Suprapubic skin (tissue), 4 donors: ENCODE measurements at places on chromosomes 7 and 10. TPM values are rescaled to one million over a fixed set of nuclear protein-coding genes. Genes with fewer than 3 reads are reported as not detected.
A peak's percentile ranks its signal among the peaks of the same experiment; 100 is the strongest.

- H3K4me1 ChIP-seq = peaks cover 14% of the 10 kb centered on the region
- no peak overlapping the region for H3K27ac ChIP-seq
- no peak overlapping the region for H3K4me3 ChIP-seq
- H3K36me3 ChIP-seq = no peaks in the 10 kb centered on the region
- peaks cover 6% of the 10 kb centered on the region for H3K27me3 ChIP-seq
These were observed 7.9 kb downstream of the CPED1 start for GRCh38 chr7:120996333-120996987.

Gene TSPAN13
- total RNA-seq = 6.9 TPM

- H3K27me3 ChIP-seq = no peaks in the 10 kb centered on the region
- H3K36me3 ChIP-seq = no peaks in the 10 kb centered on the region
- no peak for DNase-seq
- H3K4me1 ChIP-seq = no peaks in the 10 kb centered on the region
- no peak overlapping the region for H3K27ac ChIP-seq
These were observed 193.8 kb downstream of the LRRTM3 start for GRCh38 chr10:67119651-67120050.

Gene CH25H
- total RNA-seq = 0.89 TPM

Gene PLXNA4
- 5.4 TPM for total RNA-seq

DNA sequence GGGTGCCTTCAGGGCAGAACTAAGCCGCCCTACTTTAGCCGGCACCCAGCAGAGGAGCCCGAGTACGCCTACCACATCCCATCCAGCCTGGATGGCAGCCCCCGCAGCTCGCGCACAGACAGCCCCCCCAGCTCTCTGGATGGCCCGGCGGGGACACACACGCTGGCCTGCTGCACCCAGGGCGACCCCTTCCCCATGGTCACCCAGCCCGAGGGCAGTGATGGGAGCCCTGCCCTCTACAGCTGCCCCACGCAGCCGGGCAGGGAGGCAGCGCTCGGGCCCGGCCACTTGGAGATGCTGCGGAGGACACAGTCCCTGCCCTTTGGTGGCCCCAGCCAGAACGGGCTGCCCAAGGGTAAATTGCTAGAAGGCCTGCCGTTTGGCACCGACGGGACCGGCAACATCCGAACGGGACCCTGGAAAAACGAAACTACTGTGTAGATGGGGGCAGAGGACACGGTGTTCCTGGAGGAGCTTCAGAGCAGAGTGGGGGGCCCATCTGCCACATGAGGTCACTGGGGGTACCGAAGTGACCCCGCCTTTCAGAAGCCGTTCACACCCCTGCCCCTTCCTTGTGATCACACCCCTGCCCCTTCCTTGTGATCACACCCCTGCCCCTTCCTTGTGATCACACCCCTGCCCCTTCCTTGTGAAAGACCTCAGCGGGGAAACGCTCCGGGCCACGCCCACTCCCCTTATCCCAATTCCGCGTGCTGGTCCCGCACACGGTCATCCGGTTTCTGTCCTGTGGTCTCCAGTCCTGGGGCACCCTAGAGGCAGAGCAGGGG, 30.8 kb upstream of the KNDC1 start:
- no peaks in the 10 kb centered on the region for H3K36me3 ChIP-seq
- no peaks in the 10 kb centered on the region for H3K4me1 ChIP-seq
- H3K4me3 ChIP-seq = no peak overlapping the region
- peaks cover 33% of the 10 kb centered on the region for H3K27me3 ChIP-seq
- DNase-seq = no peak

Gene TMEM213
- 11.4 TPM for total RNA-seq

DNA sequence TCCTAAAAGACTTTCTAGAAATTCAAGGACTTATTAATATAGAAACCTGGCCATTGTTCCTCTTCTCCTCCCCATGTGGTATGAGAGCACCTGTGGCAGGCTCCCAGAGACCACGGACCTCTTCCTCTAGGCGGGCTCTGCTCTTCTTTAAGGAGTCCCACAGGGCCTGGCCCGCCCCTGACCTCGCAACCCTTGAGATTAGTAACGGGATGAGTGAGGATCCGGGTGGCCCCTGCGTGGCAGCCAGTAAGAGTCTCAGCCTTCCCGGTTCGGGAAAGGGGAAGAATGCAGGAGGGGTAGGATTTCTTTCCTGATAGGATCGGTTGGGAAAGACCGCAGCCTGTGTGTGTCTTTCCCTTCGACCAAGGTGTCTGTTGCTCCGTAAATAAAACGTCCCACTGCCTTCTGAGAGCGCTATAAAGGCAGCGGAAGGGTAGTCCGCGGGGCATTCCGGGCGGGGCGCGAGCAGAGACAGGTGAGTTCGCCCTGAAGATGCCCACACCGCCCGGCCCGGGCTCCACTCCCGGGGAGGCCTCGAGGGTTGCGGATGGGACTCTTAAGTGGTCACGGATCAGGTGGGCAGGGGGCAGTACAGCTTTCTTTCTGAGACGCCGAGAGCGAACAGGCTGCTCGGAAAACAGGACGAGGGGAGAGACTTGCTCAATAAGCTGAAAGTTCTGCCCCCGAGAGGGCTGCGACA, at the start of gene SLC26A4:
SLC26A4 (plus strand) TSS at position 448 of the 700 bp plus-strand sequence. CDS start 814 bp downstream, outside the sequence.
- no peak within 1 kb of the TSS for H3K27ac ChIP-seq
- peaks cover 51% of the 10 kb centered on the region for H3K27me3 ChIP-seq
- no peaks in the 10 kb centered on the region for H3K36me3 ChIP-seq

Gene PON1
- total RNA-seq = 0.30 TPM

Gene MPP7
- 47.3 TPM for total RNA-seq

- H3K27me3 ChIP-seq = no peaks in the 10 kb centered on the region
- no peaks in the 10 kb centered on the region for H3K36me3 ChIP-seq
- H3K4me3 ChIP-seq = no peak overlapping the region
- peaks cover 13% of the 10 kb centered on the region for H3K4me1 ChIP-seq
- no peak overlapping the region for H3K27ac ChIP-seq
These were observed 3.6 kb downstream of the LRRC17 start for GRCh38 chr7:102916426-102916825.

GRCh38 chr10:24448351-24448999, 239.5 kb downstream of the KIAA1217 start:
- H3K4me1 ChIP-seq = peaks cover 27% of the 10 kb centered on the region
- H3K4me3 ChIP-seq = no peak overlapping the region
- no peaks in the 10 kb centered on the region for H3K36me3 ChIP-seq
- peak overlapping the region; percentile 62 for H3K27ac ChIP-seq
- no peak for DNase-seq

Gene AOC1
- 1.9 TPM for total RNA-seq

- peak; percentile 18 for DNase-seq
- no peak overlapping the region for H3K4me3 ChIP-seq
- no peaks in the 10 kb centered on the region for H3K4me1 ChIP-seq
- H3K27ac ChIP-seq = peak overlapping the region; percentile 28
These were observed 21.5 kb upstream of the TMEM213 start for GRCh38 chr7:138776166-138776833.

GRCh38 chr7:79471283-79471682, 17.8 kb upstream of the MAGI2 start:
- H3K4me1 ChIP-seq = no peaks in the 10 kb centered on the region
- no peaks in the 10 kb centered on the region for H3K36me3 ChIP-seq
- H3K4me3 ChIP-seq = no peak overlapping the region
- no peaks in the 10 kb centered on the region for H3K27me3 ChIP-seq
- no peak for DNase-seq

GRCh38 chr10:22610610-22611009, 103.8 kb downstream of the PIP4K2A start:
- H3K4me1 ChIP-seq = peaks cover 9% of the 10 kb centered on the region
- H3K27ac ChIP-seq = no peak overlapping the region
- H3K27me3 ChIP-seq = no peaks in the 10 kb centered on the region
- no peak overlapping the region for H3K4me3 ChIP-seq
- H3K36me3 ChIP-seq = peaks cover 4% of the 10 kb centered on the region

GRCh38 chr7:1670894-1671593, 967 bp downstream of the ELFN1 start:
- no peak overlapping the region for H3K27ac ChIP-seq
- DNase-seq = peak; percentile 56
- H3K27me3 ChIP-seq = peaks cover 100% of the 10 kb centered on the region
- peak overlapping the region; percentile 54 for H3K4me3 ChIP-seq

DNA sequence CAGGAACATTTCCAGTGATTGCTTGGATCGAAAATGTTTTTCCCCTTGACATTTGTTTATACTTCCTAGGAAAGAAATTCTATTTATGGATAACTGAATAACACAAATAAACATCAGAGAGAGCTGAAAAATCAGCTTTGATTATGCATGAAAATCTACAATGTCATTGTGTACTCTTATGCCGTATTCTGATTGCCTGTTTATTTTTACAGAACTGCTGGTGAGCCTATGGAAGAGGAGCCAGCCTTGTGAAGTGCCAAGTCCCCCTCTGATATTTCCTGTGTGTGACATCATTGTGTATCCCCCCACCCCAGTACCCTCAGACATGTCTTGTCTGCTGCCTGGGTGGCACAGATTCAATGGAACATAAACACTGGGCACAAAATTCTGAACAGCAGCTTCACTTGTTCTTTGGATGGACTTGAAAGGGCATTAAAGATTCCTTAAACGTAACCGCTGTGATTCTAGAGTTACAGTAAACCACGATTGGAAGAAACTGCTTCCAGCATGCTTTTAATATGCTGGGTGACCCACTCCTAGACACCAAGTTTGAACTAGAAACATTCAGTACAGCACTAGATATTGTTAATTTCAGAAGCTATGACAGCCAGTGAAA, 121.5 kb downstream of the TWIST1 start:
- no peak overlapping the region for H3K4me3 ChIP-seq
- no peak for DNase-seq
- H3K4me1 ChIP-seq = peaks cover 2% of the 10 kb centered on the region
- H3K27ac ChIP-seq = no peak overlapping the region

DNA sequence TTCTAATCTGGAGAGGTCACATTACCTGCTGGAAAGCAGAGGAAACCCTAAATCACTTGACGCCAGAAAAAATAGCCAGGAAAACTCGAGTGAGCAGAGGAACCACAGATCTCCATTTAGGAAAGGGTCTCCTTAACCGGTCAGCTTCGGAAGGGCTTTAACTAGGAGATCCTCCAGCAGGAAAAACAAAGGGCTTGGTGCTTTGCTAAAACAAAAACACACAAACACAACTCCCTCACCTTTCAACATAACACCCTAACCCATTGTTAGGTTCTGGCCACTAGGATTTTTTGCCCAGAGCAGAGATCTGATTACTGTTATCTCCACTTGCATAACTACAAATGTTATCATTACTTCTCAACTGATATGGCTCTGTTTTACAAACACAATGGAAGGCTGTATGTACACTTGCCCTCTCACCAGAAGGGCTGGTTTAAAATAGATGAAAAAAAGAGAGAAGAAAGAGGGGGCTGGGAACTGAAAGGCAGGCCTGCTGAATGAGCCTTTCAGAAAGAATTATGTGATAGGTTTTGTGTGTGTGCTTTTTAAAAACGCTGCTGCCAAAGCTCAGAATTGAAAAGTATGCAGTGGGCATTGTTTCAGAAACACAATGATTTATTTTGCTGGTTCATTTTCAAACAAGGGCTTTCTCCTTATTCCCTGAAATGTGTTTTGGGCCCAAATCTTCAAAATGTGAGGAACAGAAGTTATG, 161.5 kb downstream of the FGFR2 start:
- no peak for DNase-seq
- H3K36me3 ChIP-seq = no peaks in the 10 kb centered on the region
- no peak overlapping the region for H3K4me3 ChIP-seq
- no peaks in the 10 kb centered on the region for H3K4me1 ChIP-seq
- H3K27ac ChIP-seq = no peak overlapping the region

DNA sequence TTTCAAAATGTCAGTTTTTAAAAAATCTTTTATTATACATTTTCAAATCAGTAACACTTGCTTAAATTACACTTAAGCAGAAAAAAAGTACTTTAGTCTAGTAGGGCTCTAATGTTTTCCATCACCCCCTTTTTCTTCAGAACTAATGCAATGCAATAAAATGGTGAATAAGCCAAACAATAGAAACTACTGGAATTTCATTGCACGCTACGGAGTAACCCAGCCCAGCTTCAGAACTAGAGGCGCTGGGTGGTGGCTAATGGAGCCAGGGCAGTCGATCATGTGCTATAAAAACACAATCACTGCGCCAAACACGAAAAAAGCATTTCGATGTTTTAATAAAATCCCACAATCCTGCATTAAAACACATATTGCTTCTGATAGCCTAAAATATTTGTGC, 59.9 kb upstream of the ODAD2 start:
- peaks cover 7% of the 10 kb centered on the region for H3K36me3 ChIP-seq
- no peaks in the 10 kb centered on the region for H3K27me3 ChIP-seq
- no peak overlapping the region for H3K4me3 ChIP-seq
- peaks cover 2% of the 10 kb centered on the region for H3K4me1 ChIP-seq
- no peak for DNase-seq

Gene GDF10
- total RNA-seq = not detected

GRCh38 chr10:102220612-102221011, 5.5 kb upstream of the ELOVL3 start:
- H3K4me1 ChIP-seq = peaks cover 4% of the 10 kb centered on the region
- no peak for DNase-seq
- no peaks in the 10 kb centered on the region for H3K36me3 ChIP-seq
- no peak overlapping the region for H3K4me3 ChIP-seq
- H3K27ac ChIP-seq = no peak overlapping the region

DNA sequence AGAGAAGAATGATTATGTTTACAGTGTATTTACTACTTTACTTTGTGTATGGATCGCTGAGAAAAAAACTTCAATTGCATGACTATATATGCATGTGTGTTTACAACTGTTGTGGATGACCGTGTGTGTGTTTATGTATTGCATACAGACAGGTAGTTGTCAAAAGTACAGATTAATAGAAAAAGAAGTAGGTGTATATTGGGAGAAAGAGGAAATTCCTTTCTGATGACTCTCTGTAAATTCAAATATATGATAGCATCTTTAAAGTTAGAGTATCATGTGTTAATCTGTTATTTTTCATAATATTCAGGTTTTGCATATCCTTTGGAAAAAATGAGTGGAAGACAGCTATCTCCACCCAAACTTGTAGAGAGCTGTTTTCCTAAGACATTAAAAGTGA, 160.4 kb upstream of the AGR3 start:
- H3K27me3 ChIP-seq = no peaks in the 10 kb centered on the region
- H3K4me3 ChIP-seq = no peak overlapping the region
- H3K27ac ChIP-seq = no peak overlapping the region
- no peaks in the 10 kb centered on the region for H3K36me3 ChIP-seq

DNA sequence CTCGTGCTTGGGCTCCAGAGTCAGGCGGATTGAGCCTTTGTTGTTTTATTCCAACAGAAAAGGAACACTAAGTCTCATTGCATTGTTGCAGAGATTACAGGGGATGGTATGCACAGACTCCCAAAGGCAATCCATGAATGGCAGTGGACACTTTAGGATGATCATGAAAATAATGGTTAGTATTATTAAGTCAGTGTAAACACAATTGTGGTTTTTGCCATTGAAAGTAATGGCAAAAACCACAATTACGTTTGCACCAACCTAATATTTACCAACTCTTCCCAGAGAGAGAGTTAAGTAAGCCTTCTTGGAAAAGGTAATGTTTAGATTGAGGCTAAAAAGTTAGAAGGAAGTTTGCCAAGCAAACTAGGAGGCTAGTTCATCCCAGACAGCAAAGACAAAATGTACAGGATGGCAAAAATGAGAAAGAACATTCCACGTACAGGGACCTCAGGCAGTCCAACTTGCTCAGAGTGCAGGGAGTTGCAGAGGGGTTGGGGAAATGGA, 72.9 kb upstream of the AMPH start:
- H3K36me3 ChIP-seq = no peaks in the 10 kb centered on the region
- no peaks in the 10 kb centered on the region for H3K27me3 ChIP-seq
- no peaks in the 10 kb centered on the region for H3K4me1 ChIP-seq
- no peak overlapping the region for H3K4me3 ChIP-seq
- no peak overlapping the region for H3K27ac ChIP-seq
